Activated CD8-positive, alpha-beta T cell treated with anti-CD3 and anti-CD28 coated beads, Interleukin-2, amount 10 ng/mL, durations not matched to agents 7 days and 5 days (primary cell): ENCODE measurements at places on chromosomes 7 and 10.

- no peaks in the 10 kb centered on the region for H3K36me3 ChIP-seq
- H3K4me1 ChIP-seq: no peaks in the 10 kb centered on the region
- H3K27ac ChIP-seq: no peak overlapping the region
- no peak for DNase-seq
- no peaks in the 10 kb centered on the region for H3K27me3 ChIP-seq
Observed at GRCh38 chr10:43060291-43060690, 16.6 kb upstream of the RET start.

- H3K36me3 ChIP-seq: no peaks in the 10 kb centered on the region
- H3K27ac ChIP-seq: no peak overlapping the region
- peaks cover 3% of the 10 kb centered on the region for H3K27me3 ChIP-seq
- no peak for DNase-seq
- H3K4me3 ChIP-seq: no peak overlapping the region
- no peaks in the 10 kb centered on the region for H3K4me1 ChIP-seq
Observed at GRCh38 chr10:117929327-117930067, 117.2 kb downstream of the RAB11FIP2 start.

DNA sequence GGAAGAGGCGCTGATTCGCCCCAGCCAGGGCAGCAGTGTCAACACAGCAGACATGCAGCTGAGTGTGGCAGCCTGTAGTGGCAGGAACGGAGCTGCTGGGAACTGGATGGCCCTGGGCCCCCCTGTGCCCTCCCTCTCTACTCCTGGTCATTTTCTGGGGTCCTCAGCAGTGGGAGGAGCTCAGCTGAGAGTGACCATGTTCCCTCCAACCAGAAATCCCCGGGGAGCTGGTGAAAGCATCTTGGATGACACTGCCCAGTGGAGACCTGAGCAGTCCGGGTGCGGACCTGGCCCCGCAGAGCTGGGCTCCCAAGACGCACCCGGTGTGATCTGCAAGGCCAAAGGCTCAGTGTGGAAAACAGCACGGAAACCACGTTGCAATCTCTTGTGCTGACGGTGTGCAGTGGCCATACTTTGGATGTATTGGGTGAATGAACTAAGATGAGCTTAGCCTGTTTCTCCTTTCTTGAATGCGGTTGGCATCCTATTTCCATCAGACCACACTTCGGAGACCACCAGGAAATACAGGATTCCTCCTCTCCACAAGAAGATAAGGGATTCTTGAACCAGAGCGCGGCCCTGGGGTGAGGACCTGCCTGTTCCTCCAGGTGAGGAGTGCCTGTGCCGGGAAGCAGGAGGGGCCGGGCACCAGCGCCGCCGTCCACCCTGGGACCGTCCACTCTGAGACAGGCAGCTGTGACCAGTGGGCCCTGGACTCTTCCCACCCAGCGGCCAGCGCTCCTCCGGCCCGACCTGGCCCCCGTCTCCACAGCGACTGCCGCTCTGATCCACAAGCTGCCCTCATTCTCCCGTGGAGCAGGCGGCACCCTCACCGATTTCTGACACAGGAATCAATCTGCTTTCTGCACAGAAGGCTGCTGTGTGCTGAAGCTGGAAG is 93.5 kb upstream of the DIP2C start:
- H3K4me1 ChIP-seq: no peaks in the 10 kb centered on the region
- no peak for DNase-seq
- H3K27me3 ChIP-seq: peaks cover 25% of the 10 kb centered on the region
- H3K4me3 ChIP-seq: no peak overlapping the region
- H3K27ac ChIP-seq: no peak overlapping the region

DNA sequence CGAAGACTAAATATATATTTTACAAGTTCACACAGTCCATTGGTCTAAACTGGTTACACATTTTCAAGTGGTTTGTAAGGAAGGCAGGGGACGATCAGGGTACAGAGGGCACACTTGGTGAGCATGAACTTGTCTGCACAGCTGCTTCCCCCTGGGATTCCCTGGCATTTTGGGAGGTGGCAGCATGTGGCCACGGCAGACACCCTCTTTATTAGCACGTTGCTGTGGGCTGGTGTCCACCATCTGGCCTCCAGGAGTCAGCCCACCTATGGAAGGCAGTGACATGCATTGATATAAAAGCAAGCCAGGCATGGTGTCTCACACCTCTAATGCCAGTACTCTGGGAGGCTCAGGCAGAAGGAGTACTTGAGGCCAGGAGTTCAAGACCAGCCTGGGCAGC is 350.2 kb downstream of the TYW1 start:
- no peaks in the 10 kb centered on the region for H3K27me3 ChIP-seq
- DNase-seq: no peak
- H3K27ac ChIP-seq: no peak overlapping the region

DNA sequence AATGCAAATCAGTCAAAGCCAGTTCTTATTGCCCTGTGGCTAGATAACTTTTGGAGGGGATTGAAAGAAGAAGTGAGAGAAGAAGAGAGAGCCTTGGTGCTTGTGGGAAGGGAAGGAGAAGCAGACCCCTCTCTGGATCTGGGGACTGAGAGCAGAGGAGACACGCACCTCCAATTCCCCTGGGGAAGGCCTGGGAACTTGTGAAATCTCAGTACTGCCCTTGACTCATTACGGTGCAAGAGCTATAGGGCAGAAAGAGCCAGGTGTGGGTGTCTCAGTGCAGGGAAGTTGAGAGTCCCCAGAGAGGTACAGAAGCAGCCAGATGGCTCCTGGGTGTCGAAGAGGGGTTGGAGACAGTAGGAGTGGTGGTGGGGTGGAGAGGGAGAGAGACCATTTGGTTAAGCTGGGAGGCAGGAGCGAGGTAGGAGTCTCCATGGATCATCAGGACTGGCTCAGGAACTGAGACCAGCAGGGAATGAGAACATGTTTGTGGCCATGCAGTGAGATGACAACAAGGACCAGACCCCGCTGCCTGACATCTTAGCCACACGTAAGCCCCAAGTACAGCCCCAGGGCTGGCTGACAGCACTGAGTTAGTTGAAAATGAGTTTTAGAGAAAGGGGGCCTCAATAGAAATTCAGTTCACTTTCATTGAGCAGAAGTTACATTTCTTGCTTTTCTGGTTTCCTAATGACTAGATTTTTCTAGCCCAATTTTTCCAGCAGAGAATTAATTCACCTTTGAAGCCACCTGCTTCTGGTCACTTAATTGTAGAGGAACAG is 238.2 kb downstream of the BUB3 start:
- no peak for DNase-seq
- no peaks in the 10 kb centered on the region for H3K4me1 ChIP-seq
- no peaks in the 10 kb centered on the region for H3K27me3 ChIP-seq
- no peak overlapping the region for H3K4me3 ChIP-seq
- no peak overlapping the region for H3K27ac ChIP-seq

DNA sequence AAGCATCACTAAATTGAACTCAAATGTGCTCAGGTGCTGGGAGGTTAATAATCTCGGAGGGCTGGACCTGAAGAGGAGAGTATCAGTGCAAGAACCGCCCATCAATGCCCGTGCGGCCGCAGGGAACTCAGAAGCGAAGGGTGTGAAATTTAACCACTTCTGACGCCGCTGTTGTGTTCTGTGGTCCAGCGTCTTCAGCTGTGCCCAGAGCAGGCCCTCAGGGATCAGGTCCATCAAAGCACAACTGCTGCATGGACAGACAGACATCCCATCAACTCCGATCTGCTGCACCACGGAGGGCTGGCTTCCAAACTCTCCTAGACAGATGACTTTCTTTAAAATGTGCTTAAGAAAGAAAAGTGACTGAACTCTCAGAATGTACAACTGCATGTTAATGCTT is 144.9 kb upstream of the TCERG1L start:
- H3K27ac ChIP-seq: no peak overlapping the region
- DNase-seq: no peak
- H3K27me3 ChIP-seq: peaks cover 12% of the 10 kb centered on the region

GRCh38 chr10:31605861-31606525 is 287.0 kb downstream of the ZEB1 start:
- H3K27ac ChIP-seq: no peak overlapping the region
- H3K4me3 ChIP-seq: no peak overlapping the region
- peaks cover 14% of the 10 kb centered on the region for H3K27me3 ChIP-seq
- H3K36me3 ChIP-seq: no peaks in the 10 kb centered on the region
- H3K4me1 ChIP-seq: peaks cover 6% of the 10 kb centered on the region

- H3K27ac ChIP-seq: no peak overlapping the region
- H3K4me1 ChIP-seq: peaks cover 6% of the 10 kb centered on the region
- H3K4me3 ChIP-seq: no peak overlapping the region
Observed at GRCh38 chr7:45647967-45648670, 74.0 kb downstream of the ADCY1 start.

DNA sequence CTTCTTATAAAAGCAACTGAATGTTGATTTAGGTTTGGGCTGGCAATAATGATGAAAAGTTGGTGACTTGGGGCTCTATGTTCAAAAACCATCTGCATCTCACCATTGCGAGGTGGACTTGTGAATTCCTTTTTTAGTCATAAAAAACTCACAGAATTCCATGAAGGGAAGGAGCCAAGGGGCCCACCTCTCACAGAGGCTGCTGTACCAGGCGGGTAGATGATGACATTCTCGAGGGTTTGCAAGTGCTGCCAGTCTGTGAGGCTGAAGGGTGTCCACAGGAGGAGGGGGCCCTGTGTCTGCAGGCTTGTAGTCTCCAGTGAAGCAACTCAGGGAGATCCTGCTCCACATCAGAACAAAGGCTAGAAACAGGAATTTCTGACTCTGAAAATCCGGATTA is 195.5 kb upstream of the ZNF32 start:
- no peak overlapping the region for H3K4me3 ChIP-seq
- DNase-seq: peak; percentile 9
- peaks cover 4% of the 10 kb centered on the region for H3K27me3 ChIP-seq
- H3K4me1 ChIP-seq: peaks cover 39% of the 10 kb centered on the region
- no peak overlapping the region for H3K27ac ChIP-seq

- no peak for DNase-seq
- no peaks in the 10 kb centered on the region for H3K36me3 ChIP-seq
- no peak overlapping the region for H3K4me3 ChIP-seq
- H3K27ac ChIP-seq: no peak overlapping the region
- peaks cover 37% of the 10 kb centered on the region for H3K27me3 ChIP-seq
Observed at GRCh38 chr10:79367426-79368189, 20.3 kb downstream of the PPIF start.

- peak overlapping the region; percentile 10 for H3K27ac ChIP-seq
- H3K4me3 ChIP-seq: no peak overlapping the region
- H3K36me3 ChIP-seq: peaks cover 45% of the 10 kb centered on the region
- no peaks in the 10 kb centered on the region for H3K27me3 ChIP-seq
- no peak for DNase-seq
Observed at GRCh38 chr7:74178632-74179031, 4.5 kb downstream of the EIF4H start.

DNA sequence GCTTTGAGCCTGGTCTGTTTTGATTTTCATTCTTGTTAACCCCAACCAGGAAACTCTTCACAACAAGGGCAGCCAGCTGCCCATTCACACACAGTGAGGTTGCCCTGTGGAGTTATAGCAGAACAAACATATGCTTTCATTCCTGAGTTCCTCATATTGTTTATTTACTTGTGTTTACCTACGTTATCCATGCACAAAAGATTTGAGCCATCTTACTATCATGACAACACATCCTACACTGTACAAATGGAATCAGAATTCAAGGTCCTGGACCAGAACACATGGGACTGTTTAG is 21.7 kb upstream of the BMPER start:
- no peaks in the 10 kb centered on the region for H3K4me1 ChIP-seq
- DNase-seq: no peak
- H3K4me3 ChIP-seq: no peak overlapping the region

DNA sequence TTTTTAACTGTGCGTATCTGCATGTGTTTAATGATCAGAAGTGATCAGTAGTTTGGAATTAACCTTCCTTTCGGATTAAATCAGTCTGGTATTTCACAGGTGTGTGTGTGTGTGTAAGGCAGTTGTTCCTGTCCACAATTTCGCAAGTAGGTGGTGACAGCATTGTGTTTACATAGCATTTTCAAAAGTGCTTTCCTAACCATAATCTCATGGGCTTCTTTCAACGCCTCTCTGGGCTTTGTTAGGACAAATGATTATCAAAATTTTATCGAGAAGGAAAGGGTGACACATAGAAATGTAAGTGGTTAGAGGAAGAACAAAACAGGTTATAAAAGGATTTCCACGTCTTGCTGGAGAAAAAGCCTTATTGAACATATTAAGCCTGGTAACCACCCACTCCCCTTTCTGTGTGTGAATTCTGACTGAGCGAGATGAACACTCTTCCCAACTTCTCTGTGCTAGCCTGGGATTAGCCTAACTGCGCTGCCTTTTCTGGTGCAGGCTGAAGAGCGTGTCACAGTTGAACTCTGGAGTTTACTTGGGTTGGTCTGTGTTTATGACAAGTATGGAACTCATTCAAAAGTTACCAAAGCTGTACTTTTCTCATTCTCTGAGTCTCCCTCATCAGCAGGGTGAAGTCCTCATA is 292.3 kb upstream of the PITRM1 start:
- H3K4me3 ChIP-seq: no peak overlapping the region
- H3K36me3 ChIP-seq: no peaks in the 10 kb centered on the region
- no peak overlapping the region for H3K27ac ChIP-seq
- no peak for DNase-seq
- H3K4me1 ChIP-seq: peaks cover 37% of the 10 kb centered on the region

- H3K4me3 ChIP-seq: no peak overlapping the region
- no peak overlapping the region for H3K27ac ChIP-seq
- peaks cover 7% of the 10 kb centered on the region for H3K27me3 ChIP-seq
- peaks cover 14% of the 10 kb centered on the region for H3K36me3 ChIP-seq
- no peak for DNase-seq
Observed at GRCh38 chr7:73435471-73436009, 2.0 kb downstream of the FZD9 start.

GRCh38 chr10:96576277-96576980 is 10.4 kb downstream of the TM9SF3 start:
- H3K36me3 ChIP-seq: peaks cover 43% of the 10 kb centered on the region
- no peaks in the 10 kb centered on the region for H3K27me3 ChIP-seq
- H3K27ac ChIP-seq: no peak overlapping the region
- H3K4me1 ChIP-seq: peaks cover 24% of the 10 kb centered on the region
- no peak for DNase-seq

DNA sequence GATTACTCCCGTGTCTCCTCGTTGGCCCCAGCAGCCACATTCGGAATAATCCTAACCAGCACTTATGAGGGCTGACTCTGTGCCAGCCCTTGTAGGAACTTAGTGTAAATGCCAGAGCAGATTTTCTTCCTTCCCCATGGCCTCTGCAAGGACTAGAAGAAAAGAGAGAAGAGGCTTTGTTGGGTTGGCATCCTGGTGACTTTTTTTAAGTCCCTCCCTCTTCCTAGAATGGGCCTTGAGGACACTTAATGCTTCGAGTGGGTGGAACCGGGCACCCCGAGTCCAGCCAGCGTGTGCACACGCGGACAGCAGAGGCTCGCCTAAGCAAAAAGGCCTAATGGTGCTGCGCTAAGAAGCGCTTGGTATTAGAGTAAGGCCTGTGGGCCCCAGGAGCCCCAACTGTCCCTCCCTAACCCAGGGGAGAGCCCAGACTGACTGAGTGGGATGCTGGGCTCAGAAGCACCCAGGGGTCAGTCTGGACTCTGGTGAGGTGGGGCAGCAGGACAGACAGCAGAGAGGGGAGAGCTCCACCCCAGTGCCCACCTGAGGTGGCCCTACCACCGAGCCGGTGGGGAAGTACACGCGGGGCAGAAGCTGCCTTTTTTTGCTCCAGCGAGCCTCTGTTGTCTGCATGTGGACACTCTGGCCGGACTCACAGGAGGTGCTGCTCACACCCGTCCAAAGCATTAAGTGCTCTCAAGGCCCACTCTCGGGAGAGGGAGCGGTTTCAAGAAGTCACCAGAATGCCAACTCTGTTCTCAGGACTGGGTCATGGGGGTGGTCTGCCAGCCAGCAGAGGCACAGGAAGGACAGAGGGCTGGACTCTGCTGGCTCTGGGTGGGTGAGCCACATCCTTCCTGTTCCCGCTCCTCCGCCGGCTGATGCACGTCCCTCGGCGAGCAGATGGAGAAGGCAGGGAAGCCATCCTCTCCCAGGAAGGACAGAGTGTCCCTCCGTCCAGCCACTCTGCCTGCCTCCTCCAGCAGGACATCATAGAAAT is 12.5 kb downstream of the ITPRIP start:
- H3K36me3 ChIP-seq: peaks cover 43% of the 10 kb centered on the region
- no peak for DNase-seq
- no peaks in the 10 kb centered on the region for H3K27me3 ChIP-seq
